ENCODE measurements at places on chromosomes 6 and 20.

- DNase-seq, result no peak
Observed at GRCh38 chr20:48959899-48960550, 38.5 kb downstream of the ARFGEF2 start.

- no peak for DNase-seq
Observed at GRCh38 chr6:122727244-122727643, 52.3 kb upstream of the FABP7 start.

DNA sequence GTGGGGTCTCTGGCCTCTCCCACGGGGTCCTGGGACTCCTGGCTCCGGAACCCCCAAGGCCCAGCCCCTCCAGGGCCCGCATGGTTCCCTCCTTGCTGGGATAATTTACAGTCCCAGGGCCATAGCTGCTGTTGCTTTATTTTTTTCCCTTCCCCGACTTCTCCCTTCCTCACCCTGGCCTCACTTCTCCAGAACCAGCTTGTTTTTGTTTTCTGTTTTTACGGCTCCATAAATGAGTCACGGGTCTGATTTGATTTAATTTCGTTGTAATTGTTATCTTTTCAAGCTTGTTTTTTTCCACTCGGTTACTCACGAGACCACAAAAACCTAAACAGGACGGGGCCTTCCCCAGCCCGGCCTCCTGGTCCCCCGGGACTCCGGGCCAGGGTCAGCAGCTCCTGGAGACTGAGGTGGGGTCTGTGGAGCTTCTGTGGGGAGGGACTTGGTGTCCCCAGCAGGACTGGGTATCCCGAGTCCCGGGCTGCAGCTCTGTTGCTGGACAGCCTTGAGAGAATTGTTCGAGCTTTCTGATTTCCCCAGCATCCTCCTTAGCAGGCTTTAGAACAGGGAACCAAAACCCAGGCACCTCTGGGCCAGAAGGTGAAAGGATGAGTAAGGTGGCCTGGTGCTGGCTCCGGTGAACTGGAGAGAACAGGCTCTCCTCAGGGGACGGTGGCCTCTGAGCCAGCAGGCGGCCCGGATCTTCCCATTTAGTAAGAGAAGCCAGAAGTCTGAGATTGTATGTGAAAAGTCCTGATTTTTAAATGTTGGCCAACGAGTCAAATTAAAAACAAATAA is 94.9 kb downstream of the CEBPB start:
- DNase-seq, result no peak

DNA sequence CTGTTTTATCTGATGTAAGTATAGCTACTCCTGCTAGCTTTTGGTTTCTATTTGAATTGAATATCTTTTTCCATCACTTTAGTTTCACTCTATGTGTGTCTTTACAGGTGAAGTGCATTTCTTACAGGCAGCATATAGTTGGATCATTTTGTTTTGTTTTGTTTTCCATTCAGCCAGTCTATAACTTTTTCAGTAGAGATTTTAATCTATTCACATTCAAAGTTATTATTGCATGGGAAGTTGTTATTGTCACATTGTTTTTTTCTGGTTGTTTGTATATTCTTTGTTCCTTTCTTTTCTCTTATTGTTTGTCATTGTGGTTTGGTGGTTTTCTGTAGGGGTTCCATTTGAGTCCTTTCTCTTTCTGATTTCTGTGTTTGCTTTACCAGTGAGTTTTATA is 151.2 kb downstream of the PDE10A start:
- DNase-seq, result no peak

DNA sequence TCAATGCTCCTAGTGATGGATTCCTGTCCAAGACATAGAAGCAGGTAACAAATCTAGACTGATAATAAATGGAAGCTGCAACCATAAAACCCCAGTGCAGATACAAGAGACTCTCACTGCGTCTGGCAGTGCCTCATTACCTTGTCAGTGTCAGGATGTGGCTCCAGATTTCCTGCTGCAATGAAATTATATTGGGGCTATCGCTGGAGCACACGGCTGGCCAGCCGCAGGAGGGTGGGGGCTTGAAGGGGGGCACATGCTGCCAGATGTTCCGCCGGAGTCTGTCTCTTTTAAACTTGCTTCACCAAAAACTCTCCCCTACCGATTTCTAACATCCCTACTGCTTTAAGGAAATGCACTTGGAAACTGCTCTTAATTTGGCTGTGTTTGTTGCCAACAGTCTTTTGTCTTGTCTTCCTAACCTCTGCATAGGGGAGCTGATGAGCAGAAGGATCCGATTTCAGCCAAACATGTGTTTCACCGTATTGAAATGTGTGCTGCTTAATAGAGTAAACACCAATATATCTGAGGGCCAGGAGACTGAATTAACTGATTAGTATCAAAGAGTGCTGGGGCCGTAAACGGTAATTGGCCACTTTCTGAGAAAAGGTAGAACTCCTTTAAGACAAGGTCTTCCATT is 102.2 kb upstream of the EXOC2 start:
- no peak for DNase-seq

GRCh38 chr20:59955131-59955796 is 3.0 kb upstream of the CDH26 start:
- no peak for DNase-seq

GRCh38 chr20:62685781-62686555 is 22.7 kb upstream of the NTSR1 start:
- peak; percentile 49 for DNase-seq

DNA sequence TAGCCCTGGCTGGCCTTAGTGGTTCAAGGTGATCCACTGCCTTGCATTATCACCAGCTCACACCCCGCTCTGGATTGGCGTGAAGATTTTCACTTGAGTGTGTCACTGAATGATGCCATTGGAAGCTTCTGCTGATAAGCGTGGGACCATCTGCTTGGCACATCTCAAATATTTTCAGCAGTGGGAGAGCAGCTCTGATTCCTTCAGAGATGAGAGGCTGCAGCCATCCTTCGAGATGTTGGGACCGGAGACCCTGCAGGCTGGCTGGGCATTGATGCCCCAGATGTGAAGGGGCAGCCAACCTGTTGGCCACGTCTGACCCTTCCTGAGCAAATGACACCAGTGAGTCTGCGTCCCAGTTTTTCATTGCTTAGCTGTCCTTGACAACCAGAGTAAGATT is at the start of gene MAS1:
TSS of gene MAS1 (plus strand) at position 197 of the 400 bp plus-strand sequence. CDS start 15,968 bp downstream, outside the sequence.
- no peak for DNase-seq

GRCh38 chr6:34608321-34609091 is 52.4 kb upstream of the SPDEF start:
- DNase-seq, result no peak

DNA sequence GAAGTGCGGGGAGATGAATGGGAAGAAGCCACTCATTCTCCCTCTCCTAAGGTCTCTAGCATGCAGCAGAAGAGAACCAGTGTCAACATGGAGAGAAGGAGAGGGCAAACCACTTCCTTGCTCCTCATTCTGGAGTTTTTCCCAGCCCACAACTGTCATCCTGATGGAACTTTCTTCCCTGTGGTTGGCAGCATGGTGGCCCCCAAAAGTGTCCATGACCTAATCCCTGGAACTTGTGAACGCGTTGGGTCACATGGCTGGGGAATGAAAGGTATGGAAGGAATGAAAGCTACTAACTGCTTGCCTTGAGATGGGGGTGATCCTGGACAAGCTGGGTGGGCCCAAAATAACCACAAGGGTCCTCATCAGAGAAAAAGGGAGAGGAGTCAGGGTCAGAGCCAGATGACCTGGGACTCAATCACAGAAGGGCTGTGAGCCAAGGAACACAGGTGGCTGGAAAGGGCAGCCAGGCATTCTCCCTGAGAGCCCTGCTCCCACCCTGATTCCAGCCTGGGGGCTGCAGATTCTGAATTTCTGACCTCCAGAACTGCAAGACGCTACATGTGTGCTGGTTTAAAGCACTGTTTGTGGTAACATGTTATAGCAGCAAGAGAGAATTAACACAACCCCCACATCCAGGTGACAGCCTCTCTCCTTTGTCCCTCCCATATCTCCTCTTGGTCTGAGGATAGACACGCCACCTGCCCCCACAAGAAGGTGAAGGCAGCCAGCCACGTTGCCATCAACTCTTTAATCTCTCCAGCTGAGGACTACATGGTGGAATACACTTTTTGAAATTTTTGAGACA is 63.2 kb downstream of the PYGB start:
- no peak for DNase-seq

DNA sequence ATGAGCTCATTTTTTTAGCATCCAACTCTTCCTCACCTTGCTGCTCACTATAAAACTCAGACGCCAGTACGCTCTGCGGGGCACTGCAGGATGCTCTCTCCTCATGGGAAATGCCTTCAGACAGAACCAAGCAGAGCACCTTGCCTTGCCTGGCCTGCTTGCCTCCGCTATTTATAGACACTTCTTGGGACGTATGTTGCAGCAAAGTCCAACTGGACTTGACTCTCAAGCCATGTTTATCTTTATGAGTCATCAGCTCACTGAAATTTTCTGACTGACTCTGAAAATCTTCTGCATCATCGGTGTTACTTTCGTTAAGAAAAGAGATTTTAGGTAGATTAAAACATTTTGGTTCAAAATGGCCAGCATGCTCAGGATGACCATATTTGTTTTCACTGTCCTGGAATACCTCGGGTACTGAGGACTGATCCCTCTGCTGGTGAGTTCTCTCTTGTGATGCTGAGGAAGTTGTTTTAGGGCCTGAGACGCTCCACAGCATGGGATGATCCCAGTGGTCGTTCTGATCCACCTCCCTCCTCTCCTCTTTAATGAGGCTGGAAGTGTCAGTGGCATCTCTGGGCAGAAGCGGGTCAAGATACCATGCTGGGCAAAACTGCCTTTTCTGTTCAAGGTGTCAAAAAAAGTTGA is 204.5 kb downstream of the KIF16B start:
- DNase-seq, result no peak

- DNase-seq, result no peak
Observed at GRCh38 chr6:168109171-168109570, 30.2 kb upstream of the FRMD1 start.

DNA sequence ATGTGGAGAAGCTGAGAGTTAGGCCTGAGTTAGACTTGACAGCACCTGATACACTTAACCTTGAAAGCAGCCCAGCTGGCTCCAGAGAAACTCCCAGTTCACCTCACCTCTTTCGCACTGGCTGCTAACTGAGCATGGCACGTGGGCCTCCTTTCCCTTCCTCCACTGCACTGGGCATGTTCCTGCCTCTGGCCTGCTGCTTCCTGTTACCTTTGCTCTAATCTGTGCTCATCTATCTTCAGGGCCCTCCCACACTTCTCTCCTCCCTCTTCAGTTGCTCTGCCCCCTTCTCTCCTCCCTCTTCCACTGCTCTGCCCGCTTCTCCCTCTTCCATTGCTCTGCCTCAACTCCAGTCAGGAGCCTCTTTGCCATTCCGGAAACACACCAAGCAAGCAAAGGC is 13.7 kb upstream of the UBE2V1 start:
- peak; percentile 84 for DNase-seq

GRCh38 chr6:97396880-97397279 is 113.9 kb upstream of the MMS22L start:
- no peak for DNase-seq

- DNase-seq, result no peak
Observed at GRCh38 chr6:119174085-119174445, 95.6 kb upstream of the FAM184A start.

DNA sequence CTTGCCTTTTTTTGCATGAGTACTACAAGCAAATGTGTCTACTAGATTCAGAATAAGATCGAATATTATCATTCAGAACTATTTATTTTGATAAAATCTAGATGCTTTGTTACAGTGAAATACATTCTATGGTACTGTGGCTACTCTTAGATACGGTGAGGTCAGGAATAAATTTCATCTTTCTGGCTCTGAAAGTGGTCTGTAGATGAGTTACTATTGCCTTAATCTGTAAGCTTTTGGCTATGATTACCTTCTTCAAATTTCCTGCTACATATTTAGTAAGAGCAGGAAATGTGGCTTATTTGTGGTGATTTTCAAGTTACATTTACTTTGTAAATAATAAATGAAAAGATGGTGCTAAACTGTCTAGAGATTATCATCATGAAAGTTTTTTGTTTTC is 50.0 kb downstream of the SCAF8 start:
- no peak for DNase-seq

- DNase-seq, result no peak
Observed at GRCh38 chr20:38164069-38164468, 1.0 kb downstream of the TGM2 start.

GRCh38 chr6:97262676-97263075 is 20.3 kb downstream of the MMS22L start:
- DNase-seq, result no peak

- DNase-seq, result peak; percentile 90
Observed at GRCh38 chr20:43983359-43983758, 68.7 kb downstream of the TOX2 start.

DNA sequence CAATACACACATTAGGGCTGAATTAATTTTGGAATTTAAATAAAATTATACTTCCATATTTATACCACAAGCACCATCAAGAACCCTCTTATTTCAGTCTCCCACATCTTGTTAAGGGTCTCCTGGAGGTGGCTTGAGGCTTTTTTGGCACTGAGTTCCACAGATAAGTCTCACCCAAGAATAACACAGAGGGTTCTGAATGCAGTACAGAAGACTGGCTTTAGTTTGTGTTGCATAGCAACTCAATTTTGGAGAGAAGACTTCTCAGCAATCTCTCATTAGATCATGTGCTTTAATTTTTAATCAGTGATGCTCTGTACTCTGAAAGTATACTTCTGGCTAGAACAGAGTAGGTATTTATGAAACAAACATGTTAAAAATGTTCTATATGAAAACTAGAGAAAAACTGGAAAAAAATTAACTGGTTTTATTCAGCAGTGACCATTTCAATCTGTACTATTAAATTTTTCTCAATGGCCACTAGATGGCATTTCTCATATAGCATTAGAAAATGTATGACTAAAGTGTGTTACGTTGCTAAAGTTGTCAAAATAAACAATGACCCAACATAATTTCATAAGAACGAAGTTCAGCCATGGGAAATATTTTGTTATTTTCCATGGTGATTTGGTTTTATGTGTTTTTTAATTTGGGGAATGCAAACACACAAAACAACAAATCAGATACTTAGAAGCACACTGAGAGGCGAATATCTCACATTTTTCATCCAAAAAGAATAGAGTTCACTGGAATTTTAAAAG is 32.7 kb upstream of the MAP7 start:
- no peak for DNase-seq

DNA sequence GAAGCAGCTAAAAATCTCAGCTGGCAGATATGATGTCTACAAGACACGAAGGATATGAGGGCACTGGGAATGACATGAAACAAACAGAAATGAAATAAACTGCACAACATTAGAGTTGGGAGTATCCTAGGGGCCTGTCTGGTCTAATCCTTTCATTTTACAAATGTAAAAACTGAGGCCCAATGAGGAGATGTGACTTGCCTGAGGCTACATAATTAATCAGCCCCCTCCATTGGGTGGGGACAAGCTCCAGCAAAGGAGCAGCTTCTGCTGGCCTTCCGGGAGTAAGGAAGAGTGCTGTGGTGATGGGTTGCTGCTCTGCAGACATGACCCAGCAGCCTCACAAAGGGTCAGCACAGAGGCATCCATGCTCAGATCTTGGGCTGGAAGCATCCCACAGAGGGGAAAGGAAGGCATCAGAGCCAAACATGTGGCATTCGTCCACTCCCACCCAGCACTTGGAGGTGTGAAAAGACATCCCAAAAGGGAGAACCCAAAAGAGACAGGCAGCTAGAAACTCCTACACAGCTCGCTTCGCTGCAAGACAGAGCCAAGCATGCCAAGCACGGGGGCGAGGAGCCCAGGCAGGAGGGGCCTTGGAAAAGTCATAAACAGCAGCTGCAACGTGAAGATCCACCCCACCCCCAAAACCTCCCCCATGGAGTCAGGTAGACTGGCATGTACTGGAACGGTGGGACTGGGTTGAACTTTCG is 183.7 kb downstream of the UNC5CL start:
- DNase-seq, result no peak

GRCh38 chr6:84508981-84509380 is 255.4 kb downstream of the TBX18 start:
- DNase-seq, result no peak
